ENCODE measurements at places on chromosomes 4 and X.

GRCh38 chrX:119482481-119483480, 14.5 kb downstream of the SLC25A5 start:
- DNase-seq, result peak; percentile 70

DNA sequence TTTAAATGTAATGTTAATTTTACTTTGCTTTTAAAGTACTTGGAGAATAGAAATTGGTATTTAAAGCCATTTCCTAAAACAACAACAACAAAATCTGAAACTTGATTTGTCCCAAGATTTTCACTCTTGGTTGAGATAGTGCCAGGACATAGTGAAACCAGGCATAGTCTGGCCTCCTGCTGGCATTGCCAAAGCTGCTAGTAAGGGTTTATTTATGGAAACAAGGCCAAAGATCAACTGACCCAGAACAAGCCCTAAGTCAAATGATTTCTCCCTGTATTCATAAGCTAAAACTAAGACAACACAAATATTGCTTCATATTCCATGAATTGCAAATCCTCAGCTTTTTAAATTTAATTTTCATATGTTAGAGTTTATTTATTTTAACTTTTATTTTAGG, 227.5 kb upstream of the FGF13 start:
- DNase-seq, result no peak

DNA sequence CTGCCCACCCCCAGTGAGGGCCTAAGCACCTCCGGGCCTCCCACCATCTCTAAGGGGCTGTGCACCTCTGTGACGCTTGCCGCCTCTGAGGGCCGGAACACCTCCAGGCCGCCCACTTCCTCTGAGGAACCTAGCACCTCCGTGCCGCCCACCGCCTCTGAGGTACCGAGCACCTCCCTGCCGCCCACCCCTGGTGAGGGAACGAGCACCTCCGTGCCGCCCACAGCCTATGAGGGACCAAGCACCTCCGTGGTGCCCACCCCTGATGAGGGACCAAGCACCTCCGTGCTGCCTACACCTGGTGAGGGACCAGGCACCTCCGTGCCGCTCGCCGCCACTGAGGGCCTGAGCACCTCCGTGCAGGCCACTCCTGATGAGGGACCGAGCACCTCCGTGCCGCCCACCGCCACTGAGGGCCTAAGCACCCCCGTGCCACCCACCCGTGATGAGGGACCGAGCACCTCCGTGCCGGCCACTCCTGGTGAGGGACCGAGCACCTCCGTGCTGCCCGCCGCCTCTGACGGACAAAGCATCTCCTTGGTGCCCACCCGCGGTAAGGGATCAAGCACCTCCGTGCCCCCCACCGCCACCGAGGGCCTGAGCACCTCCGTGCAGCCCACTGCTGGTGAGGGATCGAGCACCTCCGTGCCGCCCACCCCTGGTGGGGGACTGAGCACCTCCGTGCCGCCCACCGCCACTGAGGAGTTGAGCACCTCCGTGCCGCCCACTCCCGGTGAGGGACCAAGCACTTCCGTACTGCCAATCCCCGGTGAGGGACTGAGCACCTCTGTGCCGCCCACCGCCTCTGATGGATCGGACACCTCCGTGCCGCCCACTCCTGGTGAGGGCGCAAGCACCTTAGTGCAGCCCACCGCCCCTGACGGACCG, 977 bp downstream of the MAGEE1 start:
- no peak for DNase-seq

GRCh38 chr4:7153711-7154110, 38.6 kb upstream of the SORCS2 start:
- no peak for DNase-seq

- DNase-seq, result peak; percentile 53
These were observed 4.9 kb upstream of the ZNF81 start for GRCh38 chrX:47831788-47832187.

- no peak for DNase-seq
These were observed 59.1 kb downstream of the CHRNA9 start for GRCh38 chr4:40394236-40394635.

GRCh38 chr4:65467068-65467680, 203.1 kb downstream of the EPHA5 start:
- no peak for DNase-seq

- no peak for DNase-seq
These were observed 192.4 kb upstream of the EDNRA start for GRCh38 chr4:147288512-147288911.

- DNase-seq, result no peak
These were observed 20.9 kb upstream of the PRMT9 start for GRCh38 chr4:147704846-147705245.

GRCh38 chr4:183887351-183887750, 17.8 kb upstream of the STOX2 start:
- no peak for DNase-seq

DNA sequence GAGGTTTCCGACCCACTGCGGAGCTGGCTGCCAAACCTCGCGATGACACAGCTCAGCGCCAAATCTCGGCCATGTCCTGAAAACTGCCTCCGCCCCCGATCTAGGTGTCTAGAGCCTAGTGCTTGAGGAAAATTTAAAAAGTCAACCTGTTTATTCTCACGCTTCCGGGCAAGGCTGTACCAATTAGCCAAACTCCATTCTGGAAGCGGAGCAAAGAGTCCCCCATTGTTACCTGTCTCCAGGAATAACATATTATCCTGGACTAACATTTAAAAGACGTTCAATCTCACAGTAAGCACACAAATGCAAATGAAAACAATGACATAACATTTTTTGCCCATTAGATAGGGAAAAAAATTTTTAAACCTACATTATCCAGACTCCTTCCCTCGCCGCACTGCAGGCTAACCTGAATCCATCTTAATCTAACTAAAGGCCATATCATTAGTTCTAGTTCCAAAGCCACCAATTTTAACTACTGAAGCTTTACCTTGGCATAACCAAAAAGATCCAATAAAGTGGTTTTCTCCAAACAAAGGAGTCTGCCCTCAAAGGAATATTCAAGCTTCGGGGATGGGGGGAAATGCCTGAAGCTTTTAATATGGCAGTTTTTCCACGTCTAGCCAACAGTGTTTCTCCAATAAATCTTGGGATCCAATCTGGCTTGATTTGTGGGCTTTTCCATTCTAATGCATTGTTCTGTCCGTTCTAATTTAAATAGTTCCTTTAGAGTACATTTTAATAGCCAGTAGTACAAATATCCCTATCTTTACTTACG, 1.9 kb downstream of the HUWE1 start:
- no peak for DNase-seq

- DNase-seq, result no peak
These were observed 70.5 kb downstream of the CLCN5 start for GRCh38 chrX:49992853-49993252.

DNA sequence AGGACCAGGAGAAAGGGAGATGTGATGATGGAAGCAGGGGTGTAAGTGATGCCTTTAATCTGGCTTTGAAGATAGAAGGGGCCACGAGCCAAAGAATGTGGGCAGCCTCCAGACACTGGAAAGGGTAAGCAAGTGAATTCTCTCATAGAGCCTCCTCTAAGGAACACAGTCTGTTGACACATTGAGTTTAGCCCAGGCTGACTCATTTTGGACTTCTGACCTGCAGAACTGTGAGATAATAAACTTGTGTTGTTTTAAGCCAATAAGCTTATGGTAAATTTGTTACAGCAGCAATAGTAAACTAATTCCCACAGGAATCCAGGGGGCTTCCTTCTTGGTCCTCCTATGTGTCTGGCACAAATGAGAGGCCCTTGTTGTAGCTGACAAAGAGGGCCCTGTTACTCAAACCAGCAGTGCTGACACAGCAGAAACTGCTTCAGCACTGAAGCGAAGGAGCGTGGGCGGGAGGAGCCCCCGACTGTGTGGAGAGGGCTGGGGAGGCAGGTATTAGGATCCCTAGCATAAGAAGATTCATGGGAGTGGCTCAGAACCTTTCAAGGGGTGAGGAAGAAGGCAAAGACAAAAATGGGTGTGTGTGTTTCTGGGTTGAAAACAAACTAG, 268.7 kb downstream of the NR3C2 start:
- no peak for DNase-seq

DNA sequence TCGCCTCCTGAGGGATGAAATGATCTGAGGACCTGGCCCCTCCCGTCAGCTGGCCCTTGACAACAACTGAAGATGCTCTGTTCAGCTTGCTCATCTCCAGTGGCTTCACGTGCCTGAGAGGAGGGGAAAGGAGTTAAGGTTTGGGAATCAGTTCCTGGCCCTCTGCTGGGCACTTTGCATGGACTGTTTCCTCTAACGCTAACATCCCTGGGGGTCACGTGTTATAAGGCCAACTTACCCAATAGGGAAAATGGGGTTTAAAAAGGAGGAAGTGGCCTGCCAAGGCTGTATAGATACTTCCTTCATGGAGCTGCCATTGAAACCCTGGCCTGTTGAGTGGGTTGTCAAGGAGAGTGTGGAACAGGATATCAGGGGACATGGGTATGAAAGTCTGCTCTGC, 65.6 kb downstream of the OR13H1 start:
- DNase-seq, result no peak

- DNase-seq, result no peak
These were observed 67.4 kb upstream of the SCML1 start for GRCh38 chrX:17669891-17670290.

DNA sequence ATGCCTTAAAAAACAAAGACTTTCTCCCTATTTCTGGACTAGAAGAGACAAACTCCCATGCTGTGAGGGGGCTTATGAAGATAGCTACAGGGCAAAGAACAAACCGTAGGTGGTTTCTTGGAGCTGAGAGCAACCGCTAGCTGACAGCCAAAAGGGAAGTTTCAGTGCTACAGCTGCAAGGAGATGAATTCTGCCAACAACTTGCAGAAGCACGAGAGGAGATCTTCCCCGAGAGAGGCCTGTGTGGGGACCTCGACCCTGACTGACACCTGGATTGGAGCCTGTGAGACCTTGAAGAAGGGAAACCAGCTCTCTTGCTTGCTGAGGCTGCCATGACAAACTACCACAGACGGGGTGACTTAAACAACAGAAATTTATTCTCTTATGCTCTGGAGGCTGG, 183.8 kb upstream of the VCX3A start:
- DNase-seq, result no peak

GRCh38 chr4:82680834-82681233, 117.8 kb downstream of the SCD5 start:
- DNase-seq, result no peak

- DNase-seq, result peak; percentile 32
These were observed 844.2 kb downstream of the RAPGEF2 start for GRCh38 chr4:159946983-159947615.

DNA sequence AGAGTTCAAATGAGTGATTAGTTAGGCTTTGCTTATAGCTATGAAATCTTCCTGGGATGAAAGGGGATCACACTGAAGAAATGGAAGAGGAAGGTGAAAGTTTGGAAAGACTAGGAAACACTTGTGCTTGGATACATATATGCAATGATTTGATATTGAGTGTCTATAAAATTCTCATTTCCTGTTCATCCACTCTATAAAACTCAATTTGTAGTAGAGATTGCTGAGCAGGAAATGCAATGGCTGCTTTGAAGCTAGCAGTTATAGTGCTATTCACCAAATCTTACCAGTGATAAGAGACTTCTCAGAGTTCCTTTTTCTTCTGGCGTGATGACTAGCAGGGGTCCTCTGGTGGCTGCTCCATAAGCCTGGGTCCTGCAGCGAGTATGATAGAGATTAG, 128.1 kb upstream of the HPF1 start:
- no peak for DNase-seq

Measured in activated CD4-positive, alpha-beta T cell treated with anti-CD3 and anti-CD28 coated beads, Interleukin-2, Interleukin-4, amounts not matched to agents 100 ng/mL and 50 ng/mL, durations not matched to agents 16 hours and 8 hours (primary cell).